CD8-positive, alpha-beta T cell (primary cell): ENCODE measurements at places on chromosomes 7 and 10.

DNA sequence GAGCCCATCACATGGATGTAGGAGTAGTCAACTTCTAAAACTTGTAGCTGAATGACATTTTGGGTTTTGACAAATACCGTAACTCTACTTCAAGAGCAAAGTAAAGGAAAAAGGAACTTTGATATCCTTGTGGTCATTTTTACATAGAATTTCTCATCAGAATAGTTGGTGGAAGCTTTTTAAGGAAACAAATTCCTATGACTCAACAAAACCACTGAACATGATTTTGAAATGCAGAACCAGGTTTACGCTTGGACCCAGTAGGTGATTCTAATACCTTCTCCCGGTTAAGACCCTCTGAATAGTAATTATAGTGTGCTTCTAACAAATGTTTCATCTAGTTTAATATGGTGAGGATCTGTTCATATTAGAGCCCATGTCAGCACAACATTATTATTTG is 307.8 kb downstream of the GPR37 start:
- no peak for DNase-seq

DNA sequence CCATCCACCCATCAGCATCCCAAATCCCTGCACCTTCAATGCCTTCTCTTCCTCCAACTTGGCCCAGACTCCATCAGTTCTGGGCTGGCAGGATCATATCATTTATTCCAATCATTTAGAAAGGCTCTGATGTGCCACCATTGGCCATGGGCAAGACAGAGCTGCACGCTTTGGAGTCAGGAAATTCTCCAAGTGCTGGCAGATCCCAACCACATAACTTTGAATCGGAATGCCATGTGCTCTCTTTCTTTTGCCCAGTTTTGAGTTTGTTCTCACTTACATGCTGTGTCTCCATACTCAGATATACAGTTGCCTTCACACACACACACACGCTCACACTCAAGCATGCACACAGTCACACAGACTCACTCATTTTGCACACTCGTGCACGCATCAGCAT is 85.7 kb upstream of the GHITM start:
- no peak for DNase-seq

DNA sequence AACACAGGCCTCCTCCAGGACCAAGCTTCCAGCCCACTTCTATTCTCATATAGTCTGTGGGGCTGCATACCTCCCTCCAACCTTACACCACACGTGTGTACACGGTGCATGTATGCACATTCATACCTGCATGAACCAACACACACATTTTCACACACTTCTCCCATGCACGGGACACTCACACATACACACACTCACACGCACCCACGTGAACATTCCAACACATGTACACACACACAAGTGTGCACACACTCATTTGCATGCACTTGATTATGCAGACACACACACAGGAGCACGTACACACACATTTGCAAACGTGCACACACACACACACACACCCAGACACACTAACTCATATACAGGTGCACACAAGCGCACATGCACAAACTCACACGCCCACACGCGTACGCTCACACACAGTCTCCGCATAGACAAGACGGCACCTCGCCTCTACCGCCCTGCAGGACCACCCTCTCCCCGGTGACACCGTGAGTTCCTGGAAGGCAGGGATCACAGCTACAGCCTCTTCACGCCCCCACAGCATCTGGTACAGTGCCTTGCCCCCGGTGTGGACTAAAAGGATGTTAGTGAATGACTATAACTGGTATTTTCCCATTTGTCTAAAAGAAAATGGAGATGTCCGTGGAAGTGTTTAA is 263.8 kb downstream of the PTPRN2 start:
- no peak for DNase-seq

DNA sequence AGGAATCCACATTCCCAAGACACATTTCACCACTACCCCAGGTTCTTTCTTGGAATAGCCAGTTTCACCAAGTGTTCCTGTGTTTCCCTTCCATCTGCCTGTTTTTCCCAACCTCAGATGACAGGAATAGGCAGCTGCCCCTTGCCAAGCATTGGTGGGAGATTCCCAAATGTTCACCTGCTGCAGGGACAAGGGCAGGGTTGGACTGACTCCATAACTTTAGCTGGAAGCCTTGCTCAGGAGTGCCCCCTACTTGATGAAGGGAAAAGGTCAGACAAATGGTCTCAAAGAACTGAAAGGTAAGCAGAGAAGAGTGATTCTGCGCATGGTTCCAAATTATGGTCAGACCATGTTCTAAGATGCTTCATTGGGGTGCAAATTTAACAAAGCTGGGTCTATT is 45.1 kb upstream of the LYZL1 start:
- DNase-seq = no peak

DNA sequence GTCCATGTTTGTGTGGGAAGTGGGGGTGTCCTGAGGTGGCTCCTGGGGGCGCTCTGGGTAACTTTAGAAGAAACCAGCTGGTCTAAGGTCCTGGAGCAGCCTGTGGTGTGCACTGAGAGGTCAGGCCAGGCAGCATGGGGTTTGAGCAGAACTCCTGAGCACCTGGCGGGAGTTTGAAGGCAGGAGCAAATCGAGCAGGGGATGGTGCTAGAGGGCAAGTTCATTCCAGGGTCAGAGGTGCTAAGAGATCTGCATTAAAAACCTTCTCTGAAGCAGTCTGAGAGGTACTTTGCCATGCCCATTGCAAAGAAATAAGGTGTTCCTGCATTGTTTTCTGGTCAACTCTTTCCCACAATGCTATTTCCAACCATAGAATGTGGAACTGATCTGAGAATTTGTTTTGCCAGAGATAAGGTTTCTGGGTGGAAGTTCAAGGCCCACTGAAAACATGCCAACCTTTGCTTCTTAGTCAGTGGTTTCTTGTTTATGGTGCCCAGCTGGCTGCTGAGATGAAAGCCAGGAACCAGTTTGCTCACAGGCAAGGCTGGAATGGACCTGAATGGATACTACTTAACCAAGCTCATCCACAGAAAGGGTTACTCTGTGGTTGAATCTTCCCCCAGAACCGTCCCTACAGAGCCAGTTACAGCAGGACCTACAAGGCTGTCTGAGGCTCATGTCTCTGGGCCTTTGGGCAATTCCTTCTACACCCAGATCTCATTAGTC is 136.3 kb upstream of the TMEM72 start:
- no peak for DNase-seq
